ENCODE measurements at places on chromosomes 5 and 9. TPM values are rescaled to one million over a fixed set of nuclear protein-coding genes. Genes with fewer than 3 reads are reported as not detected.

DNA sequence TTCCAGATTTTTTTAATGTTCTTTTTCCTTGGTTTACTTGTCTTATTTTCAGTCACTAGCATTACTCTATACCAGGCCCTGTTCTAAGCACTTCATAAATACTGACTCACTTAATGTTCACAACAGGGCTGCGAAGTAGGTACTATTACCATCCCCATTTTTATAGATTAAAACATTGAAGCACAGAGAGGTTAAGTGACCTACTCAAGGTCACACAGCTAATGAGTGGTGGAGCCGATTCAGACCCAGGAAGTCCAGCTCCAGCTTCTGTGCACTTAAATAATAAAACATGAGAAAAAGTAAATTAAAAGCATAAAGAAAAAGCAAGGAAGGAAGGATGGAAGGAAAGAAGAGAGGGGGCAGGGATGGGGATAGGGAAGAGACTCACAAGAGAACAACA is 45.3 kb upstream of the DNAH5 start:
- DNase-seq, result no peak

- DNase-seq, result no peak
Observed at GRCh38 chr5:136484808-136485325, 119.5 kb upstream of the TRPC7 start.

The TLR4 gene
- polyA plus RNA-seq, result 0.33 TPM

DNA sequence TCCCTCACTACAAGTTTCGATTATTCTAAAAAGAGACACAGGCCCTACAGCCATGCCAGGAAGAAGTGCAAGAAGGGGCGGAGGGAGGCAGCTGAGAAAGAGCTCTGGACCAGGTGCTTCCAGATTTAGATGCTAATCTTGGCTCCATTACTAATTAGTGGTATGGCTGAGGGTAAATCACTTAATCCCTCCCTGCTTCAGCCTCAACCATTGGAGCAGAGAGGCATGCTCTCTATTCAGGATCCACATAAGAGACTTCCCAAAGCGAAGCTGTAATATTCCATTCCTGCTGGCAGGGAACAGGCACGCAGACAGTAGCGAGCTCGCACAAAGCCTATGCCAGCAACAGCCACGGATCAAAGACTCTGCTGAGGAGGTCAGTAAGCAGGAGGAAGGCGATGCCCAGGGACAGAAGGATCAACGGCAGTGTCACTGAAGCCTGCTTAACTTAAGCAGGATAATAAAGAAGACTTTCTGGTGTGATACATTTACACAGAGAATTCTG is 24.2 kb downstream of the LIFR start:
- DNase-seq, result no peak

GRCh38 chr9:133475292-133476012 is 3.4 kb downstream of the SLC2A6 start:
- DNase-seq, result no peak

The EHMT1 gene
- polyA plus RNA-seq, result 47.7 TPM

DNA sequence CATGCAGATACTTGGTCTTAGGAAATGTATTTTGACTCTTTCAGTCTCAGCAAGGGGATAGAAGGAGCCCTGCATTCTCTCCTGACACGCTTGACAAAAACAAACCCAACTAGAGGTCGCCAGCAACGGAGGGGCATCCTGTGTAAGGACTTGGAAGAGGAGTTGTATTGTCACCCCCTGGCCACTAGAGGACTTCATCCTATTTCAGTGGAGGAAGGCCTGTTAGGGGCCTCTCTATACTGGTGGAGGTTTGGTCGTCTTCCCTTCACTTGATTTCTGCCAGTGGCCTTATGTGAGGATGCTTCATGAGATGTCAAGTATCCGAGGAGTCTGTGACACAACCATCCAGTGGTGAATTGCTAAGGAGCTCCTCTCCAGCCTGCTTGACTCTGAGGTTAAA is 122.8 kb upstream of the STC2 start:
- peak; percentile 26 for DNase-seq

- DNase-seq, result no peak
Observed at GRCh38 chr5:131773805-131774204, 23.0 kb downstream of the FNIP1 start.

GRCh38 chr5:154479160-154479943 is 1.3 kb upstream of the HAND1 start:
- no peak for DNase-seq

The DNAH5 gene
- polyA plus RNA-seq, result 0.17 TPM

- peak; percentile 85 for DNase-seq
Observed at GRCh38 chr9:21591221-21592062, 109.3 kb upstream of the IFNE start.

DNA sequence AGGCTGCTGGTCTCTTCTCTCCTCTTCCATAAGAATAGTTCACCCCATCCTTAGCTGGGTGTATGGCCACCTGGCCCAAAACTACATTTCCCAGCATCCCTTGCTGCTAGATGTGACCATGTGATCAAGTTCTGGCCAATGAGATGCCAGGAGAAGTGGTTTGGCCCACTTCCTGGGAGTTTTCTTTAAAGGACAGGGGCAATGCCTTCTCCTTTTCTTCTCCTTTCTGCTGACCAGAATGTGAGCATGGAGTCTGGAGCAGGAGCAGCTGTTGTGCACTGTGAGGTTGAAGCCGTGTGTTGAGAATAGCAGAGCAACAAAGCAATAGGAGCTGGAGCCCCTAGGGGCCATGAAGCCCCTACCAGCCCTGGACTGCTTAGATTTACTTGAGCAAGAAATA is 36.8 kb downstream of the C9orf50 start:
- DNase-seq, result peak; percentile 80

All from hepatocyte (in vitro differentiated cells).